ENCODE measurements at places on chromosomes 16 and 17. TPM values are rescaled to one million over a fixed set of nuclear protein-coding genes. Genes with fewer than 3 reads are reported as not detected.

The DNAH3 gene
- total RNA-seq = 0.34 TPM

GRCh38 chr17:32148351-32148750 is 6.0 kb downstream of the RHOT1 start:
- no peaks in the 10 kb centered on the region for H3K27me3 ChIP-seq
- DNase-seq = no peak
- H3K27ac ChIP-seq = peak overlapping the region; percentile 28
- H3K4me1 ChIP-seq = peaks cover 49% of the 10 kb centered on the region
- H3K4me3 ChIP-seq = no peak overlapping the region
- H3K36me3 ChIP-seq = peaks cover 6% of the 10 kb centered on the region

- H3K27me3 ChIP-seq = no peaks in the 10 kb centered on the region
- no peak for DNase-seq
- no peak overlapping the region for H3K27ac ChIP-seq
- H3K4me3 ChIP-seq = no peak overlapping the region
Observed at GRCh38 chr17:40547079-40547784, 18.0 kb downstream of the CCR7 start.

The KCNH4 gene
- not detected for total RNA-seq

- no peak for DNase-seq
- 0 out of 3 replicates have a peak, but pooled peaks cover 5% of the 10 kb centered on the region for H3K27me3 ChIP-seq
- no peak overlapping the region for H3K4me3 ChIP-seq
- no peak overlapping the region for H3K27ac ChIP-seq
- no peaks in the 10 kb centered on the region for H3K36me3 ChIP-seq
- no peaks in the 10 kb centered on the region for H3K4me1 ChIP-seq
Observed at GRCh38 chr17:7203391-7203790, 16.2 kb downstream of the DLG4 start.
